Naive B cell (primary cell): ENCODE measurements at places on chromosomes 2 and 18.

DNA sequence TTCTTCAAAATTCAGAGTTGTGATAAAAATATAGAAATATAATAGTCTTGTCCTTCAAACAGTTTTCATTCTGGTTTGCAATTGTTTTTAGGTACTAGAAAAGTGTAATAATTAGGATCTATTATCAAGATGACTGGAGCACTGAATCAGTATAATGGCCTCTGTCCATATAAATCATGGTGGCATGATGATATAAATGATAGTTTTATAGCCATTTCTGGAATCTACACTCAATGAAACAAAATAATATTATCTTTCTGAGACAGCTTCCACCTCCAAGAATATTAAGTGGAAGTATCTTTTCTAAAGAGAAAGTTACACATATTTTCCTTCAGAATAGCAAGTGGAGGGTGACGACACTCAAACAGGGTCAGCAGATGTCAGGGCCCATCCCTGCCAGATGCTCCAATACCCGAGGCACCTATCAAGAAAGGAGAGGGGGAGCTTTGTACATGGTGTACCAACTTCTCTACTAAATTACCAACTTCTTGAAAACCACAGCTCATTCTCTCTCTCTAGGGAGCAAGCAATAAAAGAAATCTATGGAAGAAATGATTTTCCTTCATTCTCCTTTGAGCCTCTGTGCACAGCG lies 882.7 kb upstream of the CHAC2 start:
- DNase-seq: no peak

- DNase-seq: no peak
Measured at GRCh38 chr18:75696391-75696790, 268.9 kb upstream of the SMIM21 start.

GRCh38 chr2:27572439-27572838 lies 10.4 kb upstream of the ZNF512 start:
- DNase-seq: no peak

DNA sequence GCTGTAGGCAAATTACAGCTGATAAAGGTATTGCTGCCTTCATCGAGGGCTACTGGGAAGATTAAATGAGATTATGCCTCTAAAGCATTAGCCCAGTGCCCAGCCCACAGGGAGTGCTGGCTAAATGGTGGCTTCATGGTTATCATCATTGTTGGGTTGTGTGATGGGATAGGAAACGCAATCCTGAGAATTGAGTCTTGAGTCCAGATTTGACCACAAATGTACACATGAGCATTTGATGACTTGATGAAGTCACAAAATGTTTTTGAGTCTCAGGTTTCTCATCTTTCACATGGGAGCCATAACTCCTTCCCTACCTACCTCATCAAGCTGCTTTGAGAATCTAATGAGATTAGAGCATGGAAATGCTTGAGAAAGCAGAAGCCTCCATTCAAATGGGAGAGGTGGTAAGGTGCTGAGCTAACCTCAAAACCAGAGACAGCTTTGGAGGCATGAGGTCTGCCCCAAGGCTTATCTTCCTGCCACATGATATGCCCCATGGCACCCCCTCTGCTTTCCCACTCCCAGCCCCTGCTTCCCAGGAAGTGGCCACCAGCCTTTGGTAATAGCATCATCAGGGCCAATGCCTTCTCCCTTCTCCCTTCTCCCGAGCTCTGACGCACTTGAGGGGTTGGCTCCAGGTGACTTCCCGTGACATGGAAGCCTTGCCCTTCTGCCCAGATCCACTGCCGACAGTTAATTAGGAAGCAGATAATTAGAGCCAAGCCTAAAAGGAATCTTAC lies 149.4 kb upstream of the EPAS1 start:
- DNase-seq: no peak

- DNase-seq: no peak
Measured at GRCh38 chr18:27378431-27379095, 193.5 kb upstream of the CHST9 start.

DNA sequence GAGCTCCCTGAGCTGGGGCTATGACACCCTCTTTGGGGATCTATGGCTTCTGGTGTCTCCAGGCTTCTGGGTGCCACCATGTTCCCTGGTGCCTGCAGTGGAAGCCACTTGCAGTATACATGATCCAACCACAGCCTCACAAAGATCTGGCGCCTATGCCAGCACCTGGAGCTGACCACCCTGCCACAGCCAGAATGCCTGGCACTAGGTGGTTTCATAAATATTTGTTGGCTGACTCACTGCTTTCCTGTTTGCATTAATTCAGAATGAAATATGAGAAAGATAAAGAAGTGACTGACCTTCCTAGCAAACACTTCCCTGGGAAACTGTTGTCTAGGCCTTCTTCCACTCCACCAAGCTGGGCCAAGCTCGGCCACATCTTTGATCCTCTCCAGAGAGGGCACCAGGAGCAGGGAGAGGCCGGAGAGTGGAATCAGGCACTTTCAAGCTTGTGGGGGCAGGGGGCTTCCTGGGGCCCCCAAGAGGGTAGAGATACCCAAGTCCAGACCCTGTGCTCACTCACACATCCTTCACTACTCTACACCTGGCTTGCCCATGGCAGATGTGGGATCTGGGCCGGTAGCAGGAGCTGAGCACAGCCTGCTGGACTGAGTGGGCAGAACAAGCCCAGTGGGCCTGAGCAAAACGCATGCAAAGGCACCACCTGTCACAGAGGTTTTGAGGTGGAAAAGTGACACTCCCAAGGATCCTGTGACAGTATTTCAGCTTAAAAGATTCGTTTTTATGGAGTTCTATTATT lies 565.7 kb downstream of the SLC4A3 start:
- DNase-seq: no peak

DNA sequence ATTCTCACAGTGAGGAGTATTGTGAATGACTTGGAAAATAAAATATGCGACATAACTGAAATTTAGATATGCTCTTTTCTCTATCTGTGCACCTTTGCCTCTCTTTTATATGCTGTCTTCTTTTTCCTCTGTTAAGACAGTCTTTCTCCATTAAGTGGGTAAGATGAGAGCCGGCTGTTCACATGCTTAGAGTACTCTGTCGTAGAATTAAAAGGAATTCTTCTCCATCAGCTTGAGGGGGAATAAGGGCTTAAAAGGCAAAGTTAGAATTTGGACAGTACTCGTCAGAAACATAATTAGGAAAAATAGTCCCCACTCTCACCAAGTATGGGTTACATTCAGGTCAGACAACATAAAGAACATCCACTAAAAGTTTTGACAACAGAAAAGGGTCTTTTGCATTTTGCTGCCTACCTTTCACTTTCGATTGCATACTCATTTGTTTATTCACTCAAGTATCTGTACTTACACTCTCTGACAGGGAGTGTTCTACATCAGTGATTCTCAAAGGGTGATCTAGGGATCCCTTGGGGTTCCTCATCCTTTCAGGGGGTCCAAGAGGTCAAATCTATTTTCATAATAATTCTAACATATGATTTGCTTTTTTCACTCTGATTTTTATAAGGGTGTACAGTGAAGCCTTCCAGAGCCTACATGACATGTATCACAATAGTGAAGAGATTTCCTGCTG lies 48.0 kb downstream of the ARHGAP15 start:
- peak; percentile 57 for DNase-seq

- DNase-seq: no peak
Measured at GRCh38 chr2:151560289-151560688, 150.6 kb downstream of the RIF1 start.

GRCh38 chr2:42087137-42087856 lies 39.5 kb downstream of the PKDCC start:
- DNase-seq: no peak

GRCh38 chr2:171703574-171704347 lies 16.5 kb downstream of the DYNC1I2 start:
- peak; percentile 12 for DNase-seq

- DNase-seq: no peak
Measured at GRCh38 chr18:59957957-59958356, 58.2 kb downstream of the PMAIP1 start.

GRCh38 chr2:10787176-10787968 lies 25.2 kb downstream of the PDIA6 start:
- no peak for DNase-seq

GRCh38 chr18:37661478-37661877 lies 95.9 kb upstream of the CELF4 start:
- no peak for DNase-seq

DNA sequence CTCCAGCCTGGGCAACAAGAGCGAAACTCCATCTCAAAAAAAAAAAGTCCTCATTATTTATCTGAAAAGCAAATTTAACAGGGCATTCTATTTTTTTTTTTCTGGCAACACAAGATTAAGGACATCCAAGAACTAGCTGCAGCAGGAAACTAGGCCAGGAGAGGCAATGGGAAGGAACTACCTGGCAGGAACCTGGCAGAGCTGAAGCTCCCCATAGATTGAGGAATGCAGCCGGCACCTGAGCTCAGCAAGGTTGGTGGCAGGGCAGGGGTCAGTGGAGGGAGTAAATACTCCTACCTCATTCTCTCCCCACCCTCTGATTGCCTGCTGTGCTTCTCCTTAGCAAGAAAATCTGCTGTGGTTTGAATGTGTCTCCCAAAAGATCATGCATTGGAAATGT lies 30.4 kb upstream of the LAPTM4A start:
- DNase-seq: no peak

GRCh38 chr2:15591692-15592463 lies at the start of gene DDX1:
DDX1 (plus strand) TSS chr2:15591868; CDS start chr2:15591934, 66 bp downstream.
- peak; percentile 77 for DNase-seq

- no peak for DNase-seq
Measured at GRCh38 chr18:63224630-63225029, 94.9 kb downstream of the BCL2 start.

DNA sequence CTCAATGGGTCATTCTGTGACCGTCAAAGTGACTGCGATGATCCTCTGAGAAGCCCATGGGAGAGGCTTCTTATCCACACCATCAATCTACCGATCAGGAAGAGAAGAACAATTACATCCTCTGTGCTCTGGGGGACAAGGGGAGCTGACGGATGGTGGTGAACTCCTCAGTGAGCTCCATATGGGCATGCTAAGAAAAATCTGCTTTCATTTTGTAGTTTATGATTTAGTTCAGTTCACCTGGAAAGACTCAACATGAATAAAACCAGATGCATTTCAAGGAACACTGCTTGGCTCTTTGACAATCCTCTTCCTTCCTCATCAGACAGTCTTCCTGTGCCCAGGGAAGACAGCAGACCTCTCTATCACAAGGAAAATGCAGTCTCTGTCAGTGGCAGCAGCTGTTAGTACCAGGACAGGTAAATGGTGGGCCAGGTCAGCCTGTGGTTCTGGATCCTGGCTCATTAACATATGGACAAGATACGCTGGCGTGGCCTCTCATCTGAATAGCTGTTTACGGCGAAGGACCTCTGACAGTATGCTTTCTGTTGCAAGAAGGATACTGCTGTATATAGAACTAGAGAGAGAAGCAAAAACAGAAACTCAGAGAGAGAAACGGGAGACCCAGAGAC lies 176.9 kb downstream of the BCL2 start:
- no peak for DNase-seq

DNA sequence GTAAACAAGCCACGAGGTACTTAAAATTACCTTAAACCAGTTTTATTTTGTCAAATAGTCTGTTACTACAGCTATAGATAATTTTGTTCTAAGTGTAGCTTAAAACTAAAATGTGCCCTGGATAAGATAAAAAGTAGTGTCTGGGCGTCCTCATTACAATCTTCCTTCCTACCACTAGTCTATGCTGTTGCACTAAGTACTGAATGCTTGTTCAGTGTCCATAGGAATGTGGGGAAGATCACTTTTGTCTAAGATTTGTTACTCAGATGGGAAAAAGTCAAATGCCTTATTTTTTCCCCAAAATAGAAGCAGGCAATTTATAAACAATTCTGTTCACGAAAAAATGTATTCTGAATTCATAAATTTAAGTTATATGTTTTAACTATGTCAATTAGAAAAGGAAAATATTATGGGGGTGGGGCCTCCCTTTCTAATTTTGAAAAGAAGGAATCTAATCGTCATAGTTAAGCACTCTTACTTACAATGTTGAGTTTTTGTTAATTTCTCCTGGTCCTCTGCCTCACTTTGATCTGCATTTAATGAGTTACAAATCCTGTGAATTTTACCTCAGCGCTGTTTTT lies 140.4 kb upstream of the VRK2 start:
- DNase-seq: peak; percentile 24

- no peak for DNase-seq
Measured at GRCh38 chr2:7753777-7754176, 836.6 kb downstream of the RNF144A start.

DNA sequence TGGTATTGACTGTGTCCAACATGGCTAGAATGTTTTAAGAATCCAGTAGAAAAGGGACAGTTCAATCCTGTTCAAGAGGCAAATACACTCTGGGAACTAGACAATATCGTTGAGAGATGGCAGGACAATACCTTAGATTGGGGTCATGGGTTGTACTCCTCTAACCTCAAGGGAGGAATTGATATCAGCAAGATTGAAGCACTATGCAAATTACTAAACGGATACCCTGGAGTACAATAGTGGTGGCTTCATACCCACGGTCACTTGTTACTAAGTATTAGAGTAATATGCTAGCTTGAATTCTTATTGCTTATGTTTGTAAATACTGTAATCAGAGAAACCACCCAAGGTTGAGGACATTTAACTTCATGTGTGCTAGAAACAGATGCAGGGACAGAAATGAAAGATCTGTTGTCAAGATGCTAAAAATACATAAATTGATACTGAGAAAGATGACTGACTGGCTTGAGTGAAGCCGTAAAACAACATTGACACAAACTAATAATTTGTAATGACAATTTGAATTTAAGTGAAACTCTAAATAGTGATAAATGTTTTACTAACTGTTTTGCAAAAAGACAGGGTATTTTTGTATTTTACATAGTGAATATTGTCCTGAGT lies 73.3 kb downstream of the KCNJ3 start:
- no peak for DNase-seq

DNA sequence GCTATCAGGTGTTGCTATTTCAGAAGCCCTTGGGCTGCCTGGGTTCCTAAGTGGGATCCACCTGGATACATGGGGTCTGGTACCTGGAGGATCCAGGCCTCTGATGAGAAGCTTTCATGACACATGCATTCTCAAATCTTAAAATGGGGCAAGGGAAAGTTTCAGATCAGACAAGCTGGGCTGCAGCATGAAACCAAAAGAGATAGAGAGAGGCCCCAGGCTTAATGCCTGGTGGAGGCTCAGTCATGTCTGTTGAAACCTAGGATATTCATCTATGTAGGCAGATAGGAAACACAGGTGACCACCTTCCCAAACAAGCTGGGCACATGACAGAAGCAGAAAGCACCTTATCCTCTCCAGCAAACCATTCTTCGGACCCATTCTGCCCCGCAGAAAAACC lies 18.8 kb upstream of the PLB1 start:
- DNase-seq: no peak

GRCh38 chr2:99903981-99904380 lies 238.4 kb downstream of the AFF3 start:
- DNase-seq: no peak

DNA sequence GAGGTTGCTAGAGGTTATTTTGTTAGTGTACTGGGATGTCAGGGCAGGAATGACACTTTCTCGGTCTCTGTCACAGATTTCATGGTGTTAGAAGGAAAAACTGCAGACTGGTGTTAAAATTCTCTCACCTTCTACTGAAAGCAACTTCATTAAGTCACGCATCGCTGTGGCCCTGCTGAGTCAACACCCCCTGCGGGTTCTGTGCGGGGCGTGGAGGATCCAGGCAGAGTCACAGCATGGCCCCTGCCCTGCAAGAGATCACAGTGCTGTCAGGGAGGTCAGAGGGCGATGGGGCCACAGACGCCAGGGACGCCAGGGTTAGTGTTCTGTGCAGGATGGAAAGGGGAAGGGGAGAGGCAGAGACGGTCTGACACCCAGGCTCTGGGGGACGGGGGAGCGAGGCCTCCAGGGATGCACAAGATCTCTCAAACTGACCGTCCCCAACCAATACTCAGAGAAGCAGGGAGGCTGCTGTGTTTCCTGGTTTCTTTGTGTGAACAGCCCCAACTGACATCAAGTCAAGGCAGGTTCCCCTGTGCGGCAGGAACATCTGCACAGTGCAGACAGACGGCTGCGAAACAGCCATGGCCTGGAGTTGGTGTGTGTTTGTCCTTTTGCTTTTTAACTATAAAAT lies 354.9 kb upstream of the SALL3 start:
- no peak for DNase-seq
